Activated naive CD8-positive, alpha-beta T cell treated with anti-CD3 and anti-CD28 coated beads, Interleukin-2, amount 10 ng/mL, durations not matched to agents 7 days and 5 days (primary cell): ENCODE measurements at places on chromosomes 7 and 10. TPM values are rescaled to one million over a fixed set of nuclear protein-coding genes. Genes with fewer than 3 reads are reported as not detected.
A peak's percentile ranks its signal among the peaks of the same experiment; 100 is the strongest.

GRCh38 chr10:87844837-87845623, 18.3 kb downstream of the KLLN start:
- H3K4me3 ChIP-seq, result no peak overlapping the region
- no peak for DNase-seq
- peaks cover 1% of the 10 kb centered on the region for H3K27me3 ChIP-seq
- H3K27ac ChIP-seq, result no peak overlapping the region
- H3K4me1 ChIP-seq, result peaks cover 10% of the 10 kb centered on the region
- H3K36me3 ChIP-seq, result peaks cover 1% of the 10 kb centered on the region

UPP1 gene
- total RNA-seq, result 50.4 TPM

DNA sequence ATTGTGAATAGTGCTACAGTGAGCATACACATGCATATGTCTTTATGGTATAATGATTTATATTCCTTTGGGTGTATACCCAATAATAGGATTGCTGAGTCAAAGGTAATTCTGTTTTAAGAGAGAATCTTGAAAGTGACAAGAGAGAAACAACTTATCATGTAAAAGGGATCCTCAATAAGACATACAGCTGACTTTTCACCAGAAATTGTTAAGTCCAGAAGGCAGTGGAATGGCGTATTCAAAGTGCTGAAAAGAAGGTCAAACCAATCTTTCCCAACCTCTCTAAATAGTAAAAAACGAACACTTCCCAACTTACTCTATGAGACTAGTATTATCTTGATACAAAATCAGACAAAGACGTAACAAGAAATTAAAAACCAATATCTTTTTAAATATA, 59.8 kb downstream of the LHFPL3 start:
- DNase-seq, result no peak
- H3K27ac ChIP-seq, result no peak overlapping the region
- H3K36me3 ChIP-seq, result no peaks in the 10 kb centered on the region
- no peaks in the 10 kb centered on the region for H3K4me1 ChIP-seq
- no peaks in the 10 kb centered on the region for H3K27me3 ChIP-seq

UBTD1 gene
- 1.4 TPM for total RNA-seq

HELLS gene
- total RNA-seq, result 114 TPM

DNA sequence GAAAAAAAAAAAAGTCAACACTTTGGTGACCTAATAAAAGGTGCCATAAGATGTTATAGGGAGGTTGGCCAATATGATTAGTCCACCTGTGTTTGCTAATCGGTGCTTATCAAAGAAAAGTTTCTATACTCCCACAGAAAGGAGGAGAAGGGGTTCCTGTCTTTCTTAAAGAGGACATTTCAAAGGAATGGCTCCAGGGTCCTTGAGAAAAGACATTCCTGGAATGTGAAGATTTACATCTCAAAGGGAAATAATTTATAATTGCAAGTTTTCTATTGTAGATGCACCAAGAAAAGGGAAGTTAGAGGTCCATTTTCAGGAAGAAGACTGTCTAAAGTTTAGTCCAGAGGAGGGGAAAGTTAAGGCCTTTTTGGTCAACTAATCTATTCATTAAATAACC, 715.3 kb downstream of the NXPH1 start:
- no peaks in the 10 kb centered on the region for H3K27me3 ChIP-seq
- H3K4me1 ChIP-seq, result no peaks in the 10 kb centered on the region
- H3K27ac ChIP-seq, result no peak overlapping the region
- no peaks in the 10 kb centered on the region for H3K36me3 ChIP-seq
- no peak overlapping the region for H3K4me3 ChIP-seq

HSPA12A gene
- 0.06 TPM for total RNA-seq

UPK3B gene
- 2.1 TPM for total RNA-seq

- no peak overlapping the region for H3K27ac ChIP-seq
- no peaks in the 10 kb centered on the region for H3K27me3 ChIP-seq
- H3K36me3 ChIP-seq, result no peaks in the 10 kb centered on the region
- no peaks in the 10 kb centered on the region for H3K4me1 ChIP-seq
- H3K4me3 ChIP-seq, result no peak overlapping the region
These were observed 39.2 kb downstream of the EEPD1 start for GRCh38 chr7:36192053-36192824.

GRCh38 chr7:100691676-100692577, 2.1 kb downstream of the GIGYF1 start:
- H3K4me3 ChIP-seq, result peak overlapping the region; percentile 96
- peaks cover 2% of the 10 kb centered on the region for H3K36me3 ChIP-seq
- peak; percentile 82 for DNase-seq

- H3K27me3 ChIP-seq, result peaks cover 87% of the 10 kb centered on the region
- peak overlapping the region; percentile 25 for H3K4me3 ChIP-seq
- H3K4me1 ChIP-seq, result no peaks in the 10 kb centered on the region
- H3K36me3 ChIP-seq, result peaks cover 2% of the 10 kb centered on the region
These were observed 1.1 kb upstream of the FEZF1 start for GRCh38 chr7:122305475-122306319.

PTPRE gene
- total RNA-seq, result 26.8 TPM

DNA sequence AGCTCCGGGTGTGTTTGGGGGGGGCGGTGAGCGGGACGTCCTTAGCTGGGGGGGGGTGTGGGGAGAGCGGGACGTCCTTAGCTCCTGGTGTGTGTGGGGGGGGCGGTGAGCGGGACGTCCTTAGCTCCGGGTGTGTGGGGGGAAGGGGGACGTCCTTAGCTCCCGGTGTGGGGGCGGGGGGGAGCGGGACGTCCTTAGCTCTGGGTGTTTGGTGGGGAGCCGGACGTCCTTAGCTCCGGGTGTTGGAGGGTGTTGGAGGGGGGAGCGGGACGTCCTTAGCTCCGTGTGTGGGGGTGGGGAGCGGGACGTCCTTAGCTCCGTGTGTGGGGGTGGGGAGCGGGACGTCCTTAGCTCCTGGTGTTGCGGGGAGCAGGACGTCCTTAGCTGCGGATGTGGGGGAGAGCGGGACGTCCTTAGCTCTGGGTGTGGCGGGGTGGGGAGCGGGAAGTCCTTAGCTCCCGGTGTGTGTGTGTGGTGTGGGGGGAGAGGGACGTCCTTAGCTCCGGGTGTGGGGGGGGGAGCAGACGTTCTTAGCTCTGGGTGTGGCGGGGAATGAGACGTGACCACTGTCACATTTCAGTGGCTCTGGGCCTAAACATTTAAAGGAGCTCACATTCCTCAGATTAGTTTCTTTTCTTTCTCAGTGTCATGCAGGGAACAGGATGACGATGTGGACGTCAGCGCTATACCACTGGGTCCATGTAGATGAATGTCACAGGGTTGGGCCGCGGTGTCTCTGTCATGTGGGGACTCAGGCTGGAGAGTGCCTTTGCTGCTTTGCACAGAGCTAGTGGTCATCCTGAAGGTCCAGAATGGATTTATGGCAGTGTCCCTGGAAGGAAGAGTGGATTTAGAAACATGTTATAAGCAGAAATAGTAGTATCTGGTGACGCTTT, 7.5 kb downstream of the DYNC2I1 start:
- peaks cover 5% of the 10 kb centered on the region for H3K36me3 ChIP-seq
- peaks cover 53% of the 10 kb centered on the region for H3K4me1 ChIP-seq
- no peaks in the 10 kb centered on the region for H3K27me3 ChIP-seq
- H3K27ac ChIP-seq, result peak overlapping the region; percentile 92
- DNase-seq, result peak; percentile 48

CCDC172 gene
- not detected for total RNA-seq

- H3K36me3 ChIP-seq, result no peaks in the 10 kb centered on the region
- H3K27ac ChIP-seq, result no peak overlapping the region
- H3K27me3 ChIP-seq, result peaks cover 6% of the 10 kb centered on the region
- H3K4me3 ChIP-seq, result no peak overlapping the region
- no peaks in the 10 kb centered on the region for H3K4me1 ChIP-seq
These were observed 141.4 kb upstream of the INSYN2A start for GRCh38 chr10:127337801-127338200.

- no peak overlapping the region for H3K4me3 ChIP-seq
- no peak for DNase-seq
- peaks cover 4% of the 10 kb centered on the region for H3K36me3 ChIP-seq
- H3K4me1 ChIP-seq, result peaks cover 4% of the 10 kb centered on the region
These were observed 101.4 kb downstream of the CREM start for GRCh38 chr10:35228058-35228457.

GRCh38 chr7:35875292-35875691, 74.4 kb downstream of the SEPTIN7 start:
- DNase-seq, result no peak
- H3K27ac ChIP-seq, result no peak overlapping the region
- peaks cover 16% of the 10 kb centered on the region for H3K36me3 ChIP-seq
- peaks cover 4% of the 10 kb centered on the region for H3K4me1 ChIP-seq
- H3K4me3 ChIP-seq, result no peak overlapping the region

- H3K4me1 ChIP-seq, result peaks cover 48% of the 10 kb centered on the region
- peaks cover 3% of the 10 kb centered on the region for H3K27me3 ChIP-seq
- DNase-seq, result peak; percentile 87
- H3K27ac ChIP-seq, result peak overlapping the region; percentile 68
- peaks cover 13% of the 10 kb centered on the region for H3K36me3 ChIP-seq
- H3K4me3 ChIP-seq, result peak overlapping the region; percentile 86
These were observed 512 bp downstream of the OSBPL3 start for GRCh38 chr7:24979470-24979862.

DNA sequence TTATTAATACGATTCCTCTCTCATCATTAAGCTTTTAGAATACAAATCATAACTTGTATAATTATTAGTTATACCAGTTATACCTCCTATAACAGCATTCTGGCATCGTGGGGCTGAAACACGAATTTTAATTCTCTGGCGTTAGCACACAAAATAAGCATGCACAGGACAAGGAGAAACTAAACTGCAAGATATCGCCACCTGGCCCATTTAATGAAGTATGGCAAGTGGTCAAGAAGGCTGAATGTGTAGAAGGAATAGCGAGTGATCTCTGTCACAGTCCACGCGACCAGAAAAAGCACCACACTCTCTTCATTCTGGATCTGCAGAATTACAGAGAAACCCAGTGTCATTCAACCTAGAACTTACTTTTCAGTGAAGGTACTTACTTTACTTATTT, 18.1 kb downstream of the HACD1 start:
- H3K4me3 ChIP-seq, result no peak overlapping the region
- H3K27me3 ChIP-seq, result no peaks in the 10 kb centered on the region
- no peak for DNase-seq
- no peaks in the 10 kb centered on the region for H3K36me3 ChIP-seq

- H3K27ac ChIP-seq, result no peak overlapping the region
- no peak overlapping the region for H3K4me3 ChIP-seq
- no peak for DNase-seq
These were observed 54.8 kb downstream of the TBXAS1 start for GRCh38 chr7:139883814-139884213.

DNA sequence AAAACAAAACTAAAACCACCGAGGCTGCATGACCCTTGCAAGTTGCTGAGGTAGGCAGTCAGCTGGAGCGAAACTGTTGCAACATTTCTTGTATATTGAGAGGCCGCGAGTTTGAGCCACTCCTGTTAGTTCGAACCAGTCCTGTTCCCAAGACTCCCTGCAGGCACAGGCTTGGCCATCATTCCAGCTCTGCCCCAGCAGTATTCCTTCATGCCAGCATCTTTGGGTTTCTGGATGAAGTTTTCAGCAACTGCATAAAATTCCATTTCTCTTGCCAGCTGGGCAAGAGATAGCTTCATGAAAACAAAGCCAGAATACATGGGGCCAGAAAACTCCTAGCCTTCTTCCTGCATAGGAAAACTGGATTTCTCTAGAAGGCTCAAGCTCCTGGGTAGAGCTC, 207.6 kb downstream of the FRMD4A start:
- H3K27me3 ChIP-seq, result peaks cover 3% of the 10 kb centered on the region
- no peak overlapping the region for H3K4me3 ChIP-seq
- DNase-seq, result no peak
